IPS DF 6.9 (cell line): ENCODE measurements at places on chromosomes 16 and 17.

DNA sequence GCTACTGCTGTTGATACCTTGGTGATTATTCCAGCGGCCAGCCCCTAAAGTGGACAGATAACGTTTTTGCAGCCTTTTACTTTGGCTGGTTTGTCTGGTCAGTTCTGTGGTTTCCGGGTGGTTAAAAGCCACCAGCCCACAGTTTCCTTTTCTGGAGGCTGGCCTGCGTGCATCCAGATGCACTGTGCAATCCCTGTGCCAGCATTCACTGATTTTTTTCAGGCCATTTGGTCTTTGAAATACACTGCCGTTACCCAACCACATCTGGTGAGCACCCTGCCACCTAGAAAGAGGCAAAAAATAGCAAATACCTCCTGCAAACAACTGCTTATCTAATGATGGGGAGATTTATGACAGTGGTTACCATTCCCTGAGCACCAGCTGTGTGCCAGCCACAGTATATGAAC lies 797 bp downstream of the NUDT7 start:
- no peak for DNase-seq

DNA sequence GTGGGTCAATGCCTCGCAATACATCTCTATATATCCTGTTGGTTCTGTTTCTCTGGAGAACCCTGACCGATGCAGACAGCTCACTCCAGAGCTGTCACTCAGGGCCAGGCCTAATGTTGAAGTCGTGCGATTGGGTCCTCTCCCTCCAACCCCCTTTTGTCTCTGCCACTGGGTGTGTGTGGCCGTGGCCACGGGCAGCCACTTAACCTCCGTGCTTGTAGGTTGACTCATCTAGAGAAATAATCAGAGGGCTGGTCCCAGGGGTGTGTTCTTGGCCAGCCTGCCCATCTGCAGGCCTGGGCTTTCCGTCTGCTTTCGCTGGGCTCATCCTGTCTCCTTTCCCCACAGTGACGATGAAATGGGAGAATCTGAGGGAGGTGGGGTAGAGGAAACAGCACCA lies 7.4 kb downstream of the ADAD2 start:
- no peak for DNase-seq

GRCh38 chr17:21089145-21089544 lies 37.6 kb upstream of the DHRS7B start:
- no peak for DNase-seq

DNA sequence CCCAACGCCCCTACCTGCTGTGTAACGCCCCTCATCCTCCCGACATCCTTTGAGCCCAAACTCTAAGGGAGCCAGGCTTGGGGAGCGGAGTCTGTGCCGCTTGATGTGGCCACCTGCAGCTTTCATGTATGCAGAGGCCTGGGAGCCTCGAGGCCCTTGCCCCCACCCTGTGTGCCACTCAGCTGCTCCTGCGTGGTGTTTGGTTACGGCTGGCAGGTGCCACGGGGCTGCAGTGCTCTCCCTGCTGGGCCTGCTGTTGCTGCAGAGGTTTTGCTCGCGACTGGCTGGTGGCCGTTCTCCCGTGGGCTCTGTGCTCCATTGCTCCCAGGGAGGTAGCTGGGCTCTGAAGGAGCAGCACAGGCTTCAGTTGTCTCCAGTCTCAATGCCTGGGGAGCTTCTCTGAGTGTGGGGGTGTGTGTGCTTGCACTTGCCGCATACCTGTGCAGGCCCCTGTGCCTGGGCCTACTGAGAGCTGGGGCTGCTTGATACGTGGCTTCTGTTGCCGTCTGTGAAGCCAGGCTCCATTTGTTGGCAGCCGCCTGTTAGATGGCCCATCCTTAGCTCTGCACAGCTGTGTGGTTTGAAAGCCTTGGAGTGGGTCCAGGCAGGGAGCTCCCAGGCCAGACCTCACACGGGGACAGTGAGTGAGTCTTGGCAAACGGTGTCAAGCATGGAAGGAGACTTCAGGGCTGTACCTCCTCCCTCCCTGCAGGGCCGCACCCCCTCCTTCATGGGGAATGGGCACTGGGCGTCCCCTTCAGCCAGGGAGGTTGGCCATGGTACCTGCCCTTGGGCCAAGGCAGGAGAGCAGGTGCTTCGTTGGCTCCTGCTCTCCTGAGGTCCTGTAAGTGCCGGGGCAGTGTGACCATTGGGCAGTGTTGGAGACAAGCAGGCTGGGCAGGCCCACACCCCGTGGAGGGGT lies 47.2 kb downstream of the PDPK1 start:
- no peak for DNase-seq

DNA sequence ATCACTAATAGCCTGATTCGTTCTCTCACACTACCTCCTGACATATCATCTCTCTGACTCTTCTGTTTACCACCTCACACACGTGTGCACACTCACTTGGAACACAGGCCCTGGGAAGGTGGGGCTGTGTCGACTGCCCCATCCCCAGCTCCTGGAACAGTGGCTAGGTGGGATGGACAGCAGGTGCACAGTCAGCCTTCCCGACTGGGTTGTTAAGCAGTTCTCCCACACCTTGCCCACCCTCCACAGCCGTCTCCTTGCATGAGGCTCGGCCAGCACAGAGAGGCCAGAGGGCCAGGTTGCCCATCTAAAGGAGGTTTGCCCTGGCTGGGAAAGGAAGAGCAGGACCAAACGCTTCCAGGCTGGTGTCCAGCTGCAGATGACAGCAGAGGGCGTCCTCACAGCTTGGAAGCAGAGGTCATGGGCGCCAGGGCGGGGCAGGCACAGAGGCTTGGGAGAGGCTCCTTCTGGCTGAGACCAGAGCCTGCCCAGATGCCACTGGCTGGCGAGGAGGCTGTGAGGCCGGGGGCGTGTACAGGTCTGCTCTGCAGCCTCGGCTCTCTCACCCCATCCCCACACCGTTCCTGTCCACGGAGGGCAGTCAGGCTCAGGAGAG lies 92.8 kb downstream of the AMFR start:
- DNase-seq: peak; percentile 16

- DNase-seq: no peak
These were observed at the start of gene KRT23 for GRCh38 chr17:40937384-40937819. KRT23 (minus strand) TSS chr17:40937646; CDS start chr17:40936603, 1,043 bp downstream.

GRCh38 chr17:50214976-50215760 lies 13.7 kb upstream of the COL1A1 start:
- no peak for DNase-seq
